MCF 10A (cell line): ENCODE measurements at places on chromosomes 16 and 17. TPM values are rescaled to one million over a fixed set of nuclear protein-coding genes. Genes with fewer than 3 reads are reported as not detected.

GRCh38 chr17:41796121-41796895, 9.8 kb upstream of the JUP start:
- no peak overlapping the region for H3K27ac ChIP-seq
- no peak for DNase-seq
- H3K4me1 ChIP-seq, result peaks cover 38% of the 10 kb centered on the region
- H3K4me3 ChIP-seq, result no peak overlapping the region

GRCh38 chr17:30545024-30545423, 67.8 kb downstream of the GOSR1 start:
- peaks cover 17% of the 10 kb centered on the region for H3K27me3 ChIP-seq
- no peaks in the 10 kb centered on the region for H3K4me1 ChIP-seq
- DNase-seq, result no peak
- H3K4me3 ChIP-seq, result no peak overlapping the region

GRCh38 chr16:72120026-72120425, 26.4 kb downstream of the DHX38 start:
- H3K36me3 ChIP-seq, result no peaks in the 10 kb centered on the region
- no peaks in the 10 kb centered on the region for H3K27me3 ChIP-seq
- no peaks in the 10 kb centered on the region for H3K4me1 ChIP-seq
- DNase-seq, result no peak
- H3K27ac ChIP-seq, result no peak overlapping the region
- no peak overlapping the region for H3K4me3 ChIP-seq

DNA sequence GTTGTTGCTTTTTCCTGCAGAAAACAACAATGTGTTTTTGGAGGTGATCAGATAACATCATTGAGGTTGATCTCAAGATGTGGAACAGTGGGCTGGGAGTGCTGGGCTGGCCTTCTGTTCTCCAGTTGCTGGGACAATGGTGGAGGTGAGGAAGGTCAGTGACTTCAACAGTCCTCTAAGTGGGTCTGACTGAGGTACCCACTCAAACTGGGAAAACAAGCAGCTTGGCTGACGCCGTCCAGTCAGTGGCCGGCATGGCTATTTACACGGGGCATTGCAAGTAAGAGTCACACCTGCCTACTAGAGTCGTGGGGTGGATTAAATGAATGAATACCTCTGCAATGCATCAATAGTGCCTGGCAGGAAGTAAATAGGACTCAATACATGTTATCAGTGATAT, 386.7 kb upstream of the ZFHX3 start:
- no peaks in the 10 kb centered on the region for H3K36me3 ChIP-seq
- DNase-seq, result no peak
- H3K27me3 ChIP-seq, result peaks cover 65% of the 10 kb centered on the region
- no peak overlapping the region for H3K27ac ChIP-seq
- no peaks in the 10 kb centered on the region for H3K4me1 ChIP-seq
- no peak overlapping the region for H3K4me3 ChIP-seq

GRCh38 chr17:4743216-4743615, 3.5 kb upstream of the CXCL16 start:
- no peak for DNase-seq
- H3K27me3 ChIP-seq, result peaks cover 8% of the 10 kb centered on the region
- H3K4me3 ChIP-seq, result no peak overlapping the region
- H3K36me3 ChIP-seq, result no peaks in the 10 kb centered on the region
- H3K4me1 ChIP-seq, result peaks cover 13% of the 10 kb centered on the region
- no peak overlapping the region for H3K27ac ChIP-seq

DNA sequence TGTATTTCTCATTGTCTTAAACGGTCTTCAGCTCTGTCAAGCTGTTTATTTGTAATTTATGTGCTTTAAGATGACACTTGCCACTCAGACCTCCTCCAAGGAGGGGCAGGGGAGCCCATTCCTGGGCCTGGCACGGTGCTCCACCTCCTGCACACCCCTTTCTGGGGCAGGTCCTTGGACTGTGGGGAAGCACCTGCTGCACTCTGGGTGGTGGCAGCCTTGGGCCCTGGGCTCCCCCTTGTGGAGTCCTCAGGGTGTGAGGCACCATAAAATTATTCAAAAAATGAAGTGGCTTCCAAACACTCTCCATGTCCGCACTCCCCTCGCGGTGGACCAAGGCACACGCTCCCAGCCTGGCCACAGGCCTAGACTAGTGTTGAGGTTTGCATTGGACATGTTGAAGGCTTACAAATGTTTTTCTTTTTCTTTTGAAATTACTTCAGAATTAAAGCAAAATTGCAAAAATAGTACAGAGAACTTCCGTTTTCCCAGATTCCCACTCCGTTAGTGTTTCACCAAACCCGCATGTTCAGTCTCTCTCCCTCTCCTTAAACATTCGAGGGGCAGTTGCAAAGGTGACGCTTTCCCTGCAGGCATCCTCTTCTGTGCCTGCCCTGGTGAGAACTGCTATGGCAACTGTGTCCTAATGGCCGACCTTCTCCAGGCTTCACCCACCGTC, 32.4 kb downstream of the FOXK2 start:
- H3K4me3 ChIP-seq, result no peak overlapping the region
- H3K27me3 ChIP-seq, result no peaks in the 10 kb centered on the region
- DNase-seq, result peak; percentile 79
- H3K4me1 ChIP-seq, result peaks cover 23% of the 10 kb centered on the region
- no peaks in the 10 kb centered on the region for H3K36me3 ChIP-seq
- H3K27ac ChIP-seq, result peak overlapping the region; percentile 72

DNA sequence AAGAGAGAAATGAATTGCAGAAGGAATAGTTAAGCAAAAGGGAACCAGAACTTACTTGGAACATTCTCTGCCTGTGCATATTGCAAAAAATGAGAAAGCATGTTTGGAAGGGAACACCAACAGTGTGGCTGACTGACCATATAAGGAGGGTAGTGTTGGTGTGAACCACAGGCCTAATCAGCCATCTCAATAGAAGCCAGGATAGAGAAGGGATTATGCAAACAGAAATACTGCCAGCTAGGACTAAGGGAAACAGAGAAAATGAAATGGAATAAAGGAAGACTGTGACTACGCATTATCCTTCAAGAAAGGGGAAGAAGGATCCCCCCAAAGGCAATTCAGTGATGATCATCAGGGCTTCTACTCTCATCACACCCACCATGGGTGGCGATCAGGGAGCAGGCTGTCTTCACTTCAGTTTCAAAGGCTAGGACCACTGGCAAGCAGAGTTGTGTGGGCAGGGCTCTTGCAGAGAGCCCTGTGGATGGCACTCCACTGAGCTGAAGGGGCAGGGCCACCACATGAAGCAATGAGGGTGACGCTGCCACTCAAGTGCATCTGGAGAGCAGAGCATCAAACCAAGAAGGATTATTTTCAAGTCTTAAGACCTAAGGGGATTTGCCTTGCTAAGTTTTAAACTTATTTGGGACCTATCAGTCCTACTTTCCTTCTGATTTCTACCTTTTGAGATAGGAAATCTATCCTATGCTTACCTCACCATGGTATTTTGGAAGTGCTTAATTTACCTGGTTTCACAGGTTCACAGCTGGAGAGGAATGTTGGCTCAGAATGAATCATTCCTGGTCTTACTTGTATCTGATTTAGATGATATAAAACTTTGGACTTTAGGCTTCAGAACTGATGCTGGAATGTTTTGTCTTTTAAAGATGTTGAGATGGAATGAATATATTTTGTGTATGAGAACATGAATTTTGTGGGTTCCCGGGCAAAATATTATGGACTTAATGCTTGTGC, 140.5 kb downstream of the SSH2 start:
- no peak for DNase-seq
- no peaks in the 10 kb centered on the region for H3K27me3 ChIP-seq
- H3K27ac ChIP-seq, result no peak overlapping the region
- peaks cover 6% of the 10 kb centered on the region for H3K36me3 ChIP-seq

- no peak overlapping the region for H3K4me3 ChIP-seq
- no peaks in the 10 kb centered on the region for H3K27me3 ChIP-seq
- no peaks in the 10 kb centered on the region for H3K4me1 ChIP-seq
- H3K36me3 ChIP-seq, result no peaks in the 10 kb centered on the region
- DNase-seq, result no peak
Observed at GRCh38 chr17:71937914-71938313, 182.9 kb upstream of the SOX9 start.

DNA sequence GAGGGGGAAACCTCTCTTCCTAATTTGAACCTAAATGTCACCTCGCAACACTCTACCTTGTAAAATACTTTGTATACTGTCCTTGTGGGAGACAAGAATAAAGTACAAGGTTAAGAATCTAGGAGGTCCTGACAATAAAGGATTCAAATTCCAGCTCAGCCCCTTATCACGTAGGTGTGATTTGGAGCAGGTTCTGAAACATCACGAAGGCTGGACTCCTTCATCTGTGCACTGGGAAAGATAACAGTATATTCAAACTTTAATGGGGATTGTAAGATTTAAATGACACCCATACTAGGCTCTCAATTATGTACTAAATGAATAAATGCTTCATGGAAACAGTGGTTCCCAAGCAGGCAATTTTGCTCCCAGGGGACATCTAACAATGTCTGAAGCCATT, 2.1 kb downstream of the TXNDC11 start:
- peaks cover 31% of the 10 kb centered on the region for H3K36me3 ChIP-seq
- H3K27me3 ChIP-seq, result no peaks in the 10 kb centered on the region
- peak overlapping the region; percentile 94 for H3K27ac ChIP-seq

DNA sequence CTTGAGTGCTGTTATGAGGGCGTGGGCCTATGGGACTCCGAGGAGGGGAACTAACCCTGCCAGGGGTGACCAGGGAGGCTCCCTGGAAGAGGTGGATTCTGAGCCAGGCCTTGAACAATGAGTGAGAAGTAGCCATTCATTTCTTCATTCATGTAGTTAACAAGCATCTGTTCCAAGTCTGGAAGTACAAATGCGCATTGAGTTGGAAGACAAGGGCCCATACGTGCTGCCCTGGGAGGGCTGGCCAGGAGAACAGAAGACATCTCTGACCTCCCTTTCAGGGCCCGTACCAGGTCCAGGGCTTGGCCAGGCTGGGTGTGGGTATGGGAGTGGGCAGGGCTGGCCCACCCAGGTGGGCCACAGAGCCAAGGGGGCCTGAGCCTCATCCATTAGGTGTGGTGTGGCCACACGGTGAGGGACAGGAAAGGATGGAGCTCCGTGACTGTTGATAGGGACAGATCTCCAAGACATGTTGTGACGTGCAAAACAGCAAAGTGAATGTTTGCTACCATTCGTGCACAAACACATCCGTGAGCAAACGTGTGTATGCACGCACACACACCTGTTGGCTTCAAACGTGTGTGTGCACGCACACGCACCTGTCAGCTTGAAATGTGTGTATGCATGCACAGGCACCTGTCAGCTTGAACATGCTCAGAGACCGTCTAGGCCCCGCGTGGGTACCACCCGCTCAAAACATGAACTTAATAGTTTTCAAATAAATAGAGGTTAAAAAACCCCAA, 46.8 kb downstream of the ZDHHC7 start:
- H3K27me3 ChIP-seq, result peaks cover 46% of the 10 kb centered on the region
- H3K36me3 ChIP-seq, result no peaks in the 10 kb centered on the region
- H3K4me1 ChIP-seq, result peaks cover 5% of the 10 kb centered on the region
- H3K27ac ChIP-seq, result no peak overlapping the region
- DNase-seq, result no peak

DNA sequence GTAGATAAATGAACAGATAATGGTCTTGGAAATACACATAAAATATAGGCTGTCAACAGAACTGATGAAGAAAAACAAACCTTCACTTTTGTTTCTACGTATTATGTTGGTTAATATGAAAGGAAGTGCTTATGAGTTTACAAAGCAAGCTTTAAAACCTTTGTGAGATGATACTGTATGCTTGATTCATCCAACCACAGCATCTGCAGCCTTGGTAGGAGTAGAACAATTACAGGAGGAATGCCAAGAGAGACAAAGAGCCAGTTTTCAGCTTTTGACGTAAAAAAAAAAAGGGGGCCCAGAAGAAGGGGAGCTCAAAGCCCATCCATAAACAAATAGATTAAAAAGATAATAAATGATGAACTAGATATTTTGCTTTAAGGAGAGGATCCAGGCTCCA, 13.3 kb downstream of the FAM20A start:
- no peak overlapping the region for H3K4me3 ChIP-seq
- no peaks in the 10 kb centered on the region for H3K4me1 ChIP-seq
- peaks cover 9% of the 10 kb centered on the region for H3K27me3 ChIP-seq
- H3K27ac ChIP-seq, result no peak overlapping the region

DNA sequence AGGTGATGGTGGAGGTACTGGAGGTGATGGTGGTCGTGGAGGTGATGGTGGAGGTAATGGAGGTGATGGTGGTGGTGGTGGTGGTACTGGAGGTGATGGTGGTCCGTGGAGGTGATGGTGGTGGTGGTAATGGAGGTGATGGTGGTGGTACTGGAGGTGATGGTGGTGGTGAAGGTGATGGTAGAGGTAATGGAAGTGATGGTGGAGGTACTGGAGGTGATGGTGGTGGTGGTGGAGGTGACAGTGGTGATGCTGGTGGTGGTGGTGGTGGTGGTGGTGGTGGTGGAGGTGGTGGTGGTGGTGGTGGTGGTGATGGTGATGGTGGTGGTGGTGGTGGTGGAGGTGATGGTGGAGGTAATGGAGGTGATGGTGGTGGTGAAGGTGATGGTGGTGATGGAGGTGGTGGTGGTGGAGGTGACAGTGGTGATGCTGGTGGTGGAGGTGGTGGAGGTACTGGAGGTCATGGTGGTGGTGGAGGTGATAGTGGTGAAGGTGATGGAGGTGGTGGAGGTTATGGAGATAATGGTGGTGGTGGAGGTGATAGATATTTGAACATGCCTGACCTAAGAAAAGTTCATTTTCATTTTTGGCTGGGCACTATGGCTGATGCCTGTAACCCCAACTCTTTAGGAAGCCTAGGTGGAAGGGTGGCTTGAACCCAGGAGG, 55.0 kb downstream of the RNF213 start:
- DNase-seq, result no peak
- no peak overlapping the region for H3K27ac ChIP-seq
- no peaks in the 10 kb centered on the region for H3K27me3 ChIP-seq
- no peaks in the 10 kb centered on the region for H3K4me1 ChIP-seq
- H3K4me3 ChIP-seq, result no peak overlapping the region

DNA sequence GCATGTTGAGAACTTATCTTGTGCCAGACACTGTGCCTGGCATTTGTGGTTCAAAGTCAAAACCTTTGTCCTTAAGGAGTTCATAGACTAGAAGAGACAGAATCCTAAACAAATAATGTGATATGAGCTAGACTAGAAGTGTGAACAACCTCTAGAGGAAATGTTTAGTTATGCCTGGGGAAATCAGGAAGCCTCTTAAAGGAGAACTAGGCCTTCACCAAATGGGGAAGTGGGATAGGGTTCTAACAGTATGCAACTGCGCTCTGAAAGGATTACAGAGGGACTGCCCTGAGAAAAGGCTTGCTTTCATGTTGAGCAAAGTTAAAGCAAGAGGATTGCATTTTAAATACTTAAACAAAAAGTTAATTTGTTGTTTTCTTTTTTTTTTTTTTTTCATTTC, 4.9 kb downstream of the RUNDC1 start:
- peaks cover 12% of the 10 kb centered on the region for H3K4me1 ChIP-seq
- no peak for DNase-seq
- H3K36me3 ChIP-seq, result peaks cover 85% of the 10 kb centered on the region
- no peaks in the 10 kb centered on the region for H3K27me3 ChIP-seq

- H3K36me3 ChIP-seq, result peaks cover 82% of the 10 kb centered on the region
- no peak overlapping the region for H3K4me3 ChIP-seq
- no peak for DNase-seq
- no peaks in the 10 kb centered on the region for H3K27me3 ChIP-seq
Observed at GRCh38 chr17:82582213-82582612, 62.7 kb downstream of the FOXK2 start.

- H3K27ac ChIP-seq, result no peak overlapping the region
- peaks cover 2% of the 10 kb centered on the region for H3K36me3 ChIP-seq
- H3K4me3 ChIP-seq, result no peak overlapping the region
Observed at GRCh38 chr16:80459331-80459777, 81.4 kb upstream of the DYNLRB2 start.

The TSPAN10 gene
- total RNA-seq, result 1.8 and 2.1 TPM in 2 replicates

The PPM1E gene
- total RNA-seq, result 0.54 and 0.65 TPM in 2 replicates

The SLC38A8 gene
- total RNA-seq, result not detected in 2 replicates

The ZPBP2 gene
- total RNA-seq, result not detected in 2 replicates

The FSCN2 gene
- total RNA-seq, result 0.37 TPM in 1 of 2 replicates, not detected in the other

The CIITA gene
- total RNA-seq, result 0.12 TPM in 1 of 2 replicates, not detected in the other

The GPR179 gene
- total RNA-seq, result 0.09 and 0.37 TPM in 2 replicates

The KCNJ16 gene
- 0.42 TPM in 1 of 2 replicates, not detected in the other for total RNA-seq

The CCL14 gene
- not detected in 2 replicates for total RNA-seq

The ARMC7 gene
- 9.3 and 13.3 TPM in 2 replicates for total RNA-seq
